ENCODE measurements at places on chromosomes 7 and 10. TPM values are rescaled to one million over a fixed set of nuclear protein-coding genes. Genes with fewer than 3 reads are reported as not detected.

The CCL24 gene
- total RNA-seq, result not detected

The CPA1 gene
- 1.1 TPM for total RNA-seq

The CALML5 gene
- total RNA-seq, result not detected

The AKR1D1 gene
- not detected for total RNA-seq

The TFPI2 gene
- total RNA-seq, result 4.3 TPM

The RBP3 gene
- not detected for total RNA-seq

The REEP3 gene
- total RNA-seq, result 16.4 TPM

The CPN1 gene
- total RNA-seq, result not detected

The LRRD1 gene
- total RNA-seq, result 0.05 TPM

The MLLT10 gene
- total RNA-seq, result 34.1 TPM

The GIMAP8 gene
- total RNA-seq, result not detected

The PCLO gene
- total RNA-seq, result 5.7 TPM

The MRLN gene
- 16.0 TPM for total RNA-seq

The EBLN1 gene
- total RNA-seq, result not detected

The CCDC172 gene
- total RNA-seq, result not detected

The C10orf105 gene
- total RNA-seq, result not detected

The CDC14C gene
- 0.15 TPM for total RNA-seq

The TEX36 gene
- not detected for total RNA-seq

The BLNK gene
- total RNA-seq, result not detected

The NPFFR1 gene
- total RNA-seq, result not detected

The MYO1G gene
- 0.30 TPM for total RNA-seq

The ANKRD7 gene
- total RNA-seq, result 0.93 TPM

The SAP25 gene
- total RNA-seq, result 0.30 TPM

The OR9A2 gene
- not detected for total RNA-seq

The TAS2R41 gene
- total RNA-seq, result not detected

The FAM241B gene
- 1.2 TPM for total RNA-seq

The C7orf33 gene
- total RNA-seq, result 0.13 TPM

The PRF1 gene
- not detected for total RNA-seq

Data from SJCRH30 (cell line).